EL (cell line): ENCODE measurements at places on chromosomes 2 and 18.

DNA sequence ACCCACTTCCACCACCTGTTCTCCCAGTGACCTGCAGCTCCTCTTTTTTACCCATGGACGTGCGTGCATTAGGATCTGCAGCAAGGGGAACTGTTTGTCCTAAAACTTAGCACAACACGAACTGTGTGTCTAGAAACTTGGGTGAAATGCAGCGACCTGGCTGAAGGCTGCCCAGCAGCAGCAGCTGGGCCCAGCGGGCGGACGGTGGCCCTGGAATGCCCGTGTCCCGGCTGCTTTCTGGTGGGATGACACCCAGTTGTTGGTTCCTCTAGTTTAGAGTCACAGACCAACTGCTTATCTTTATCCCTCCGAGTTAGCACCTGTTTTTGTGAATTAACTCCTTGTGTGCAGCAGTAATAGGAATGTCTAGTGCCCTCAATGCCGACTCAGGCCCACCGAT, 61.9 kb upstream of the PXDN start:
- DNase-seq, result no peak

- DNase-seq, result no peak
Measured at GRCh38 chr2:184338771-184339170, 259.6 kb upstream of the ZNF804A start.

GRCh38 chr2:133817680-133818566, 249.7 kb upstream of the NCKAP5 start:
- peak; percentile 97 for DNase-seq

- peak; percentile 73 for DNase-seq
Measured at GRCh38 chr2:164542581-164543021, 78.7 kb downstream of the GRB14 start.

DNA sequence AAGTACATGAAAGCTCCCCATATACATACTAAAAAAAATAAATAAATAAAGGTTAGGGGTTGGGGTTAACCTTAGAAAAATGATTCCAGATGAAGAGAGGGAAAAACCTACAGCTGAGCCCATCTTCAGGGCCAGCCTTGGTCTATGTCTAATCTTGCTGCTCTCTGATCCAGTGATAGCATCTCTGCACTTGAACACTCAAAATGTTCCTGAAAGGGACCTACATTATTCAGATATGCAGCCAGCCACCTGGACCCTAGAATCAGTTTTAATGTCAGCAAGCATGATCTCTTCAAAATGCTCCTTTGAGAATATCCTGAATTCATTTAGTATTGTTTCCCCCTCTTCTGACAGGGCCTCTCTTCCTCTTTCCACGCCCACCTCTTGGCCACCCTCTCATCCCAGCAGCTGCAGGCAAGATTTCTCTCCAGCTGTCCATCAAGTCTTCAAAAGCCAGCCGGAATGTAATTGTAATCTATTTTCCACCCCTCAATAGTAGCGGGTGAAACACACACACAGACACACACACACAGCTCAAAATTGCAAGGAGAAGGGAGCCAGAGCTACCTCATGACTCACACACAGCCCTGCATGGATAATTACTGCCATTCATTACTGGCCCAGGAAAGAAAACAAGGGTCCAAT, 135.5 kb downstream of the MYO3B start:
- no peak for DNase-seq

GRCh38 chr2:207869784-207870778, 100.4 kb upstream of the FZD5 start:
- peak; percentile 54 for DNase-seq

GRCh38 chr2:81467096-81467495, 1162.5 kb upstream of the LRRTM1 start:
- no peak for DNase-seq

GRCh38 chr2:81007104-81007503, 702.6 kb upstream of the LRRTM1 start:
- DNase-seq, result no peak

- DNase-seq, result peak; percentile 16
Measured at GRCh38 chr2:53576166-53576565, 191.4 kb upstream of the CHAC2 start.

DNA sequence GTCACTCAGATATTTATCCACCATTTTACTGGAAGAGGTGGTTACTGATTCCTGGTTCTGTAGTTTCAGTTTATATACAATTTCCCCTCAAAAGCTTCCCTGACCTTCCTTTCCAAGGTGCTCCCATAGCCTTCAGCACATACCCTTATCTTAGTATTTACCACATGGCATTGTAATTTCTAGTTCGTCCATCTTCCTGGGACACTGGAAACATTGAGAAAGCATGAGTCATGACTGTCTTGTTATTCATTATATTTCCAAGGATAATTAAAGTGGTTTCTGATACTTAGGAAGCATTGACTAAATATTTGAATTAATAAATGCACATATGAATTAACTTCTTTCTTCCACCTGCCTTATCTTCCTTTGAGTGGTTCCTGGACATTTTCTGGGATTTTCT, 203.8 kb downstream of the ETAA1 start:
- peak; percentile 76 for DNase-seq

DNA sequence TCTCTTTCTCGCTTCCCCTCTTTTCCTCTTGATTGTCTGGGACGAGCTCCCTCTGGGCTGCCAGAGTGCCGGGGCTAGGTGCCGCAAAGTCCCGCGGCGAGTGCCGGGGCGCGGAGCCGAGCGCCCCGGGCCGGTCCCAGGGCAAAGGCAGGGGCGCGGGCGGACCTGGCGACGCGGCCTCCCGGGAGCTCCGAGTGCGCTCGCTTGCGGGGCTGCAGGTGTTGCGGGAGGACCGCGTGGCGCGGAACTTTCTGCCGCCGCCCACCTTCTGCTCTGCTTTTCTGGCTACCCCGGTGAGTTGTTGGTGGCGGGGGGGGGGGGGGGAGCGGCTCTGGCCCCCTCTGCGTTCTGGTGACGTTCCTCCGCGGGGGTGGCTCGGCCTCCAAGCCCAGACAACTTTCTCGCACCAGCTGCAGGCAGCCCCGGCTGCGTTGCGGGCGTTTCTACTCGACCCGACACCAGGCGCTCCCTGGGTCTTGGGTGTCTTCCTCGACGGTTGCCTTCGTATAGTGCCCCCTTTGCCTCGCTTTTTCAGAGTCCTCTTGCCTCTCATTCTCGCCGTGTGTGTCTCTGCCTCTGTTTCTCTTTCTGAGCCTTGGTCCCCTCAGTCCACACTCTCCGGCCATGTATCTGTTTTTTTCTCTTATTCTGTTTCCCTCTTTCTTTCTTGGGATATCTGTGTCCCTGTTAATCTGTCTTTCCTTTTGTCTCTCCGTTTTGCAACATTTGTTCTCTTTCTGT, 759 bp downstream of the GALNT13 start:
- DNase-seq, result no peak
